ENCODE measurements at places on chromosomes 16 and 17. TPM values are rescaled to one million over a fixed set of nuclear protein-coding genes. Genes with fewer than 3 reads are reported as not detected.
A peak's percentile ranks its signal among the peaks of the same experiment; 100 is the strongest.

DNA sequence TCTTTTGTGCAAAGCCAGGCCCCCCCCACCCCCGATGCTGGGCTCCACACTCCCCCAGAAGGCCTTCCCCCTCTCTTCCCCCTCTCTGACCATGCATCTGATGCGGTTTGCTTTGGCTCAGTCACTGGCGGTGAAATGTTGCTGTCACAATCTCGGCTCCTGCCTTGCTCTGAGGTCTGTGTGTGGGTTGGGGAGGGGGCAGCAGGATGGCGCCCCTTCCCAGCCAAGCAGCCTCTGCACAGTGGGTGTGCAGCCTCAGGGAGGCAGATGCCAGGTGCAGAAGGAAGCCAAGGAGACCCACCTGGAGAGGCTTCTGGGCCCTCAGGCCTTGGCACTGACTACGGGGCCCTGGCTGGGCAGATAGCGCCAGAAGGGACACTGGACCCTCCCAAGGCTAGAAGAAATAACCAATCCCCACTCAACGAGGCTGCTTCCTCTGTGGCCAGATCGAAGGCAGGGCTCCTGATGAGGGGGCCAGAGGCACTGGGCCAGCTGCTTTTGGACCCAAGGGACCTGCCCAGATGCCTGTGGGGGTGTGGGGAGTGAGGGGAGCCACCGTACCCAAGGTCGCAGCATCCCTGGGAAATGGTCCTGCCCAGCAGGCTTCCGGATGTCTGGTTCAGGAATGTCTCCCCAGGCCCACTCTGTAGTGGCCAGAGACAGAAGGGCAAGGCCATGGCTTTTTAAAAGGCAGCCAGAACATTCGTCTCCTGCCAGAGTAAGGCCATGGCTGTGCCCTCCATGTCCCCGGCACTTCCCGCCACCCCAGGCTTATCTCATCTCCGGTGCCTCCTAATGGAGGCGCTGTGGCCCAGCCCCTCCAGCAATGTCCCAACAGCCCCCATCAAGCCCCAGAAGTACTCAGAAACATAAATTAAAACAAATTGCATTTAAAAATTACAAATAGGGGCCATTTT lies 43.4 kb upstream of the SLC38A10 start:
- no peak for DNase-seq

DNA sequence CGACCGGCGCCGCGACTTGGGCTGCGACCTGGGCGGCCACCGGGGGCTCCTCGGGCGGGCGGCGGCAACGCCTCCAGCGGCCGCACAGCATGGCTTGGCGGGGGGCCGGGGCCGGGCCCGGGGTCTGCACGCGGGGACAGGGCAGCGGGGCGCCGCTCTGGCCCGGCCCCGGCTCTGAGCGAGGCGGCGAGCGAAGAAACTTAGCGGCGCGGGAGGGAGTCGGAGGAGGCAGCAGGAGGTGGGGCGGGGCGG lies at the start of gene PLCD3:
Gene PLCD3 (minus strand): TSS at position 196 of the 252 bp plus-strand sequence. CDS start 105 bp downstream, at position 91.
- DNase-seq: no peak

GRCh38 chr17:74770498-74771318 lies 5.4 kb downstream of the NAT9 start:
- DNase-seq: peak; percentile 69

DNA sequence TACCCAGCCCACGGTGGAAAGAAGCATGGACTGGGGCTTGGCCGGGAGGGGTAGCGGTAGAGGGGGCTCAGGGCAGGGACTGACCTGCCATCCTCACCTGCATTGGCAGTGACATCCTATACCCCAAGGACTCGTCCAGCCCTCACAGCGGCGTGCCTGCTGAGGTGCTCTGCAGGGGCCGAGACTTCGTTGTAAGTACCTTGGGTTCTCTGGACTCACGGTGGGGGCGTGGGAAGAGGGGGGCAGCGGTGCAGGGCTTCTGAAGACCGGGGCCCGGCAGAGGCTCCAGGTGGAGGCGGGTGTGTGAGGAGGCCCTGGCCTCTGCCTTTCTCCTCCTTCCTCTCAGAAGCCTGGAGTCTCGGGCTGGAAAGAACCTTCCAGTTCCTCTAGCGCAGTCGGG lies 25.5 kb downstream of the POLR3E start:
- no peak for DNase-seq

DNA sequence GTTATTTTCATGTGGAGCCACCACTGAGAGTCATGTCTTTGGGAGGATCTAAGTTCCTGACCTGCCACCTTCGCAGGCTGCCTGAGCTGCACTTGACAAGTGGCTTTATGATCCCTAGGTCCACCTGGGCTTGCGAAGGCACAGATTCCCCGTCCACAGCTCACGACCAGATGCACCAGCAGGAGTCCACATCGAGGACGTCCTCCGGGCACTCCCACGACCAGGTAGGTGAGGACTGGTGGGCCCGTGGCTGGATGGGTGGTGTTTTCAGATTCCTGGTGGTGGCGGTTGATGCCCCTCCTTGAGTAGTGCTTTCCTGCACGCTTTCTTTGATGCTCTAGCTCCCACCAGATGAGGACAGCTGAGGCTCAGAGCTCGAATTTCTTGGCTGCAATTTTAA lies 14.8 kb downstream of the FAM234A start:
- DNase-seq: no peak

- DNase-seq: no peak
These were observed 555.8 kb downstream of the RBFOX1 start for GRCh38 chr16:7888411-7888810.

DNA sequence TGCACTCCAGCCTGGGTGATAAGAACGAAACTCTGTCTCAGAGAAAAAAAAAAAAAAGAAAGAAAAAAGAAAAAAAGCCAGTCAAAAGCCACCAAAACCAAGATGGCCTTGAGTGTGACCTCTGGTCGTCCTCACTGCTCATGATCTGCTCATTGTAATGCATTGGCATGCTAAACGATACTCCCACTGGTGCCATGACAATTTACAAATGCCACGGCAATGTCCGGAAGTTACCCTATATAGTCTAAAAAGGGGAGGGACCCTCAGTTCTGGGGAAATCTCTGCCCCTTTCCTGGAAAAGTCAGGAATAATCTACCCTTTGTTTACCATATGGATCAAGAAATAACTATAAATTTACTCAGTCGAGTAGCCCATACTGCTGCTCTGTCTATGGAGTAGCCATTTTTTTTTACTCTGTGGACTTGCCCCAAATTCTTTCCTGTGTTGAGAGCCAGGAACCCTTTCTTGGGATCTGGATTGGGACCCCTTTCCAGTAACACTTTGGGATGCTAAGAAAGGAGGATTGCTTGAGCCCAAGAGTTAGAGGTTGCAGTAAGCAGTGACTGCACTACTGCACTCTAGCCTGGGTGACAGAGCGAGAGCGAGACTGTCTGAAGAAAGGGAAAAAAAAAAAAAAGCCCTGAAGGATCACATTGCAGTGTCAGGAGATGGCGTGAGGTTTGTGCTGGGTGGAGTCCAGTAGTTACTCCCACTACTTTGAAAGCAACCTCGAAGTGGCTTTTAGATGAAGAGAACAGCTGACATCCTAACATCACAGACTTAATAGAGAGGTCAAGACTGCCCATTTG lies 3.7 kb upstream of the TMEM231 start:
- no peak for DNase-seq

DNA sequence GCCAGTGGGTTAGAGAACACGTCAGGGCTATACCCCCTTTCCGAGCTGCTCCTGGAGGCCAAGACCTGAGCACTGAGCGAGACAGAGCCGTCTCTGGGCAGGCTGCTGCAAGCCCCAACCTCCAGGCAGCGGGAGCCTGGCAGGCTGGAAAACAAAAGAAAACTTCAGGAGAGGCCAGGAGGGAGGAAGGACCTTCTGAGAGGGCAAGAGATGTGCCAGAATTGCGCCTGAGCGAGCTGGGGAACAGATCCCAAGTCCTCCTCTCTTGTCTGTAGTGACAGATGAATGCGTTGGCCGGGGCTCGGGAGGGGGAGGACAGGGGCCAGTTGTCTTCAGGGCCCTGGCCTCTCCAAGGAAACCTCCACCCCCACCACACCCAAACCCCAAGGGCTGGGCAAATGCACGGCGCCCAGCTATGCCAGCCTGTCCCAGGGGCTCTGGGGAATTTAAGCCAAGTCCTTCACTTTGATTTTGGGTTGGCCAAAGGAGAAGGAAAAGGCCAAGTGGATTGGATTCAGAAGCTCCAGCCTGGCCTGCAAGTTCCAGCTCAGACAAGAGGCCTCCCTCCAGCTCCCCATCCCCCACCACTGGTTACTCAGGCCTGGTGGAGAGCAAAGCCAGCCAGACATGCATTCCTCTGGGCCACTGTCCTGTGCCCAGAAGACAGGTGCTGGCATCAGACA lies 18.1 kb downstream of the SDK2 start:
- no peak for DNase-seq

Gene RDM1
- 0.82 TPM for polyA plus RNA-seq

DNA sequence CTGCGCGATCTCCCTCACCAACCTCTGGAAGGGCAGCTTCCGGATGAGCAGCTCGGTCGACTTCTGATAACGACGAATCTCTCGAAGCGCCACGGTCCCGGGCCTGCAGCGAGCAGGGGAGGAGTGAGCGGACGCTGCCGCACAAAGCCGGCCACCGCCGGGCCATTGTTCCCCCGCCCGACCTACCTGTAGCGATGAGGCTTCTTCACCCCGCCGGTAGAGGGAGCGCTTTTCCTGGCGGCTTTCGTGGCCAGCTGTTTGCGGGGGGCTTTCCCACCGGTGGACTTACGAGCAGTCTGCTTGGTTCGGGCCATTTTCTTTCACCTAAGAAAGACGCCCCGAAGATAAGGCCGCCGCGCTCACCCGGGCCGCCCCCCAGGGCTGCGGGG lies 5.8 kb upstream of the UNK start:
- peak; percentile 72 for DNase-seq

- no peak for DNase-seq
These were observed 1.9 kb downstream of the ZNF843 start for GRCh38 chr16:31440516-31441184.

- DNase-seq: no peak
These were observed 12.7 kb downstream of the TEX2 start for GRCh38 chr17:64250233-64250835.

DNA sequence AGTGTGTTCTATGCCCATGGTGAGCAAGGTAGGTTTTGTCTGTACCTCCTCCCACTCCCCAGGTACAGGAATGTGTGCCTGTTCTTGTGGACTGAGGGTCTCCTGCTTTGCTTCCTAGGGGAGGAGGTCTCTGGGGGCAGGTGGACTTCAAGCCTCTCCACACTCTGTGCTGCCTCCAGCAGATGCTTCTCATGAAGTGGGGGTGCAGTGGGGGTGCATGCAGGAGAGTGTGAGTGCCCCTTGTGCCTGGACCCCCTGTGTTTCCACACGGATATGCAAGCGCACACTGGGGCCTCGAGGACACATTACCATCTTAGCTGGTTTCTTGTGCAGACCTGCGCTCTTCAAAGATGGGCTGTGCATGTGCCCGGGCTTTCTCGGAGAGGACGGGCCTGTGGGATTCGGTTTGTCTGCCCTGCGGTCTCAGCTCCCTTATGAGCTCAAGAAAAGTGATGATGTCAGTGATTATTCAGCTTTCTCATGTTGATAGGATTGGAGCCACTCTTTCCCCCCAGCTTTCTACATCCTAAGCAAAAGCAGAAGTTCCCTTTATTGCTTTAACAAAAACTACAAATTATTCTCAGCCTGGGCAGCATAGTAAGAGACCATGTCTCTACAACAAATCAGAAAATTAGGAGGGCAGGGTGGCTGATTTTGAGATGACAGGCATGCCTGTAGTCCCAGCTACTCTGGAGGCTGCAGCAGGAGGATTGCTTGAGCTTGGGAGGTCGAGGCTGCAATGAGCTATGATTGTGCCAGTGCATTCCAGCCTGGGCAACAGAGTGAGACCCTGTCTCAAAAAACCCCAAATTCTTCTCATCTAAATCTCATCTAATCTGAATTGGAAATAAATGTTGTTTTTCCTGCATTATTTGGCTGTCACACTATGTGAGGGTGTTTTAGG lies 86.8 kb downstream of the RPTOR start:
- DNase-seq: no peak

Gene KATNIP
- 7.2 TPM for polyA plus RNA-seq

- DNase-seq: no peak
These were observed 48.5 kb downstream of the ARHGAP27 start for GRCh38 chr17:45384047-45384788.

Gene SRCIN1
- not detected for polyA plus RNA-seq

GRCh38 chr16:66468321-66468965 lies 41.3 kb downstream of the BEAN1 start:
- no peak for DNase-seq

Gene CA4
- polyA plus RNA-seq: not detected

GRCh38 chr17:64378890-64379354 lies 11.7 kb downstream of the PECAM1 start:
- no peak for DNase-seq

Gene CCDC154
- polyA plus RNA-seq: not detected

Gene CDK3
- polyA plus RNA-seq: not detected

DNA sequence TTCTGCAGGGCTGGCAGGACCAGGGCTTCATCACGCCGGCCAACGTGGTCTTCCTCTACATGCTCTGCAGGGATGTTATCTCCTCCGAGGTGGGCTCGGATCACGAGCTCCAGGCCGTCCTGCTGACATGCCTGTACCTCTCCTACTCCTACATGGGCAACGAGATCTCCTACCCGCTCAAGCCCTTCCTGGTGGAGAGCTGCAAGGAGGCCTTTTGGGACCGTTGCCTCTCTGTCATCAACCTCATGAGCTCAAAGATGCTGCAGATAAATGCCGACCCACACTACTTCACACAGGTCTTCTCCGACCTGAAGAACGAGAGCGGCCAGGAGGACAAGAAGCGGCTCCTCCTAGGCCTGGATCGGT lies 1.4 kb downstream of the CDK5R1 start:
- DNase-seq: no peak

DNA sequence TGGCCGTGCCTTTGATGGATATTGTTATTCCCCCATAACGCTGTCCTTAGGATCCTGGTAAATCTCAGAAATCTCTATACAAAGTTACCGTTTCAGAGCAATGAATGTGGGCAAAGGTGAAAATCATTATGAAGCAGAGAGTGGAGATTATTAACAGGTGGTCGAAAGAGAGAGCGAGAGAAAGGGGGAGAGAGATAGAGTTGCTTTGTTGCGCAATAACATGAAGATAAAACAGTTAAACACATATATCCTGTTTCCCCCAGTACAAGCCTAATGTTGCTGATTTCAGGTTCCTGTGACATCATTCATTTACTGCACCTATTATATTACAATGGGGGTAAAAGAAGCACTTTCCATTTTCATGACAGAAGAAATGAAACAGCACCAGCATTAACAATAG lies 535.4 kb upstream of the RBFOX1 start:
- DNase-seq: no peak

Data from immature natural killer cell (primary cell).